Tibial nerve (tissue), 4 donors: ENCODE measurements at places on chromosomes 7 and 10. TPM values are rescaled to one million over a fixed set of nuclear protein-coding genes. Genes with fewer than 3 reads are reported as not detected.

The MINDY4 gene
- 19.9 TPM for total RNA-seq

GRCh38 chr10:27743877-27744801 lies 1.5 kb downstream of the MKX start:
- no peaks in the 10 kb centered on the region for H3K27me3 ChIP-seq
- no peak overlapping the region for H3K27ac ChIP-seq
- H3K4me1 ChIP-seq: peaks cover 35% of the 10 kb centered on the region

- H3K36me3 ChIP-seq: no peaks in the 10 kb centered on the region
- H3K27me3 ChIP-seq: no peaks in the 10 kb centered on the region
- H3K4me1 ChIP-seq: no peaks in the 10 kb centered on the region
- H3K4me3 ChIP-seq: no peak overlapping the region
- no peak overlapping the region for H3K27ac ChIP-seq
- no peak for DNase-seq
These were observed 166.6 kb downstream of the THSD7A start for GRCh38 chr7:11665357-11665756.

DNA sequence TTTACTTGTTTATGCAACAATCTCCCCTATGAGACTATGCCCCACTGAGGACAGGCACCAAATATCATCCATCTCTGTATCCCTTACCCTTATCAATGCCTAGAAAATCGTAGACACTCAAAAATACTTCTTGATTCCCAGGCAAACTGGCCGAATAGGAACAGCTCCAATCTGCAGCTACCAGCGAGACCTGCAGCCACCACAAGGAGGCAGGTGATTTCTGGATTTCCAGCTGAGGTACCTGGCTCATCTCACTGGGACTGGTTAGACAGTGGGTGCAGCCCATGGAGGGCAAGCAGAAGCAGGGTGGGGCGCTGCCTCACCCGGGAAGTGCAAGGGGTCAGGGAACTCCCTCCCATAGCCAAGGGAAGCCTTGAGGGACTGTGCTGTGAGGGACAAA lies 10.8 kb upstream of the PPP1R3C start:
- H3K4me3 ChIP-seq: no peak overlapping the region
- H3K27me3 ChIP-seq: no peaks in the 10 kb centered on the region
- DNase-seq: no peak
- no peaks in the 10 kb centered on the region for H3K36me3 ChIP-seq
- H3K4me1 ChIP-seq: no peaks in the 10 kb centered on the region

- no peak overlapping the region for H3K4me3 ChIP-seq
- H3K27ac ChIP-seq: peak overlapping the region; percentile 85
- no peaks in the 10 kb centered on the region for H3K27me3 ChIP-seq
- no peak for DNase-seq
- peaks cover 64% of the 10 kb centered on the region for H3K4me1 ChIP-seq
These were observed 220.2 kb upstream of the CELF2 start for GRCh38 chr10:10797513-10797912.

- DNase-seq: no peak
- no peaks in the 10 kb centered on the region for H3K4me1 ChIP-seq
- H3K27ac ChIP-seq: no peak overlapping the region
- no peaks in the 10 kb centered on the region for H3K36me3 ChIP-seq
- H3K27me3 ChIP-seq: no peaks in the 10 kb centered on the region
These were observed 607.4 kb upstream of the MBL2 start for GRCh38 chr10:53379956-53380355.

- peak overlapping the region; percentile 40 for H3K4me3 ChIP-seq
- H3K27me3 ChIP-seq: no peaks in the 10 kb centered on the region
- H3K4me1 ChIP-seq: no peaks in the 10 kb centered on the region
- DNase-seq: no peak
- H3K27ac ChIP-seq: peak overlapping the region; percentile 90
These were observed 6.3 kb downstream of the ZNF503 start for GRCh38 chr10:75395066-75395931.
